GM12878 (cell line): ENCODE measurements at places on chromosomes 1 and 21. TPM values are rescaled to one million over a fixed set of nuclear protein-coding genes. Genes with fewer than 3 reads are reported as not detected.
A peak's percentile ranks its signal among the peaks of the same experiment; 100 is the strongest.

- H3K4me3 ChIP-seq = no peak overlapping the region
- H3K27ac ChIP-seq = no peak overlapping the region
- H3K4me1 ChIP-seq = no peaks in the 10 kb centered on the region
- no peaks in the 10 kb centered on the region for H3K27me3 ChIP-seq
- no peaks in the 10 kb centered on the region for H3K36me3 ChIP-seq
Measured at GRCh38 chr1:62841587-62842169, 57.7 kb downstream of the ATG4C start.

- no peaks in the 10 kb centered on the region for H3K27me3 ChIP-seq
- H3K36me3 ChIP-seq = no peaks in the 10 kb centered on the region
- H3K27ac ChIP-seq = peak overlapping the region; percentile 70
- no peak for DNase-seq
- no peak overlapping the region; the same call in 1 of the 2 replicates for H3K4me3 ChIP-seq
Measured at GRCh38 chr1:203320591-203321272, 15.4 kb downstream of the BTG2 start.

The FAM78B gene
- total RNA-seq = 2.9 and 3.2 TPM in 2 replicates

The RABGGTB gene
- 128 and 147 TPM in 2 replicates for total RNA-seq
